Calu3 (cell line): ENCODE measurements at places on chromosomes 5 and 9. TPM values are rescaled to one million over a fixed set of nuclear protein-coding genes. Genes with fewer than 3 reads are reported as not detected.

Gene KCTD16
- total RNA-seq = 0.14 TPM in 1 of 2 replicates, not detected in the other

Gene C9
- not detected in 2 replicates for total RNA-seq

Gene IFNB1
- total RNA-seq = 0.42 and 0.61 TPM in 2 replicates

Gene CACFD1
- 15.1 and 19.9 TPM in 2 replicates for total RNA-seq

Gene CD72
- 0.38 and 0.73 TPM in 2 replicates for total RNA-seq

Gene SV2C
- total RNA-seq = 0.88 and 0.90 TPM in 2 replicates

Gene SLC46A2
- not detected in 2 replicates for total RNA-seq

GRCh38 chr9:96057155-96057554, 181.7 kb downstream of the ERCC6L2 start:
- H3K4me1 ChIP-seq = no peaks in the 10 kb centered on the region
- H3K27ac ChIP-seq = no peak overlapping the region
- H3K27me3 ChIP-seq = peaks cover 80% of the 10 kb centered on the region

DNA sequence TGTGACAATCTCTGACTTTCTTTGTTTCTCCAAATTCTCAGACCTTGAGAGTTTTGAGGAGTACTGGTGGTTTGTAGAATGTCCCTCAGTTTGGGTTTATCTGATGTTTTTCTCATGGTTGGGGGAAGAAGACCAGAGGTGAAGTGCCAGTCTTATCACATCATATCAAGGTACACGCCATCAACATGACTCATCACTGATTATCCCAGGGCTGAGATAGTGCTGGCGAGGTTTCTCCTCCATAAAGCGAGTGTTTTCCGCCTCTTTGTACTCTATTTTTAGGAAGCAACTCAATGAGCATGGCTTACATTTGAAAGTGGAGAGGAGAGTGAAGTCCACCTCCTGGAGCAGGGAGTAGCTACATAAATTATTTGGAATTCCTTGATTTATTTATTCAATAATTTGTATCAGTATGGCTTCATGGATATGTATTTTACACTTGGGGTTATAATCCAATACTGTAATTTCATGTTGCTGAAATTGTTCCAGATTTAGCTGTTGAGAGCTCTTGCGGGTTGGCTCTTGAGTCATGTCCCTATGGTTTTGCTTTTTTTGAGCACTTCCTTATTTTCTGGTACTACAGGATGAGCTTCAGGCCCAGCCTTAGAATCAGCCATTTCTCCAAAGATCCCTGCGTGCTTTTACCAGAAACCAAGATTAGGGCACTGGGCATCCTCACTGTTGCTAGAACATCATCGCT, 23.9 kb downstream of the DCANP1 start:
- H3K27me3 ChIP-seq = peaks cover 35% of the 10 kb centered on the region
- H3K4me3 ChIP-seq = no peak overlapping the region
- H3K36me3 ChIP-seq = no peaks in the 10 kb centered on the region
- no peak overlapping the region for H3K27ac ChIP-seq
- DNase-seq = no peak
- H3K4me1 ChIP-seq = no peaks in the 10 kb centered on the region

- no peaks in the 10 kb centered on the region for H3K4me1 ChIP-seq
- no peak overlapping the region for H3K27ac ChIP-seq
- H3K36me3 ChIP-seq = no peaks in the 10 kb centered on the region
- no peak for DNase-seq
These were observed 9.8 kb downstream of the CEL start for GRCh38 chr9:133071484-133072150.

DNA sequence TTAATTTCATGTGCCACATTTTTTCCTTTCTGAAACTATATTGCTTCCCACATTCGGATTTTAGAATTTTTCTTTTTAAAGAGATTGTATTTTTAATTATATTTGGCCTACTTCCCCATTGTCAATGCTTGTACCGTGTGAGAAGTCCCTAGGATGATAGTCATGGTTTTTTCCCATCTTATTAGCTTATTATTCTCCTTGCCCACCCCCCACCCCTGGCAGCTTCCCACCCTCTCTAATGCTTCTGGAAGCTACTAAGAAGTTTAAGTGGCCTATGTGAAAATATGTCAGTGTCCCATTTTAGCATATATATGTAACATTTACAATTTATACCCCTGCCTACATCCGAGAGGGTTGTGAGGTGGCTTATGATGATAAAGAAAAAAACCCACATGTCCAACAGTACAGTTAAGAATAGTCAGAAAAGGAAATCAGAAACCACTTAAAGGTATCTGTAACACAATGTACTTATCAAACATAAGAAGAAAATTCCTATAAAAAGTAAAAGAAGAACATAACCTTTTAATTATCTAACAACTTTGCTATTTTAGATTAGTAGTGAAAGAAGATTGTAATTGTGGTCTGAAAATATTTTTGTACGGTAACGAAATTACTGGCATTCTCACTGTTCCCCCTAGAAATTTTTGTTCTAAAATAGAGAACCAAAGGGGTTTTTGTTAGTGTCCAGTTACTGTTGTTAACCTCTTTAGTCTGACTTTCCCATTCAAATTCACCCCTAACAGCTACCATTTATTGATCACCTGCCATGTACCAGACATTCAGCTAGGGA, 62.1 kb downstream of the SLC44A1 start:
- peaks cover 6% of the 10 kb centered on the region for H3K36me3 ChIP-seq
- no peak overlapping the region for H3K27ac ChIP-seq
- H3K4me3 ChIP-seq = no peak overlapping the region
- no peaks in the 10 kb centered on the region for H3K27me3 ChIP-seq
- H3K4me1 ChIP-seq = peaks cover 10% of the 10 kb centered on the region

DNA sequence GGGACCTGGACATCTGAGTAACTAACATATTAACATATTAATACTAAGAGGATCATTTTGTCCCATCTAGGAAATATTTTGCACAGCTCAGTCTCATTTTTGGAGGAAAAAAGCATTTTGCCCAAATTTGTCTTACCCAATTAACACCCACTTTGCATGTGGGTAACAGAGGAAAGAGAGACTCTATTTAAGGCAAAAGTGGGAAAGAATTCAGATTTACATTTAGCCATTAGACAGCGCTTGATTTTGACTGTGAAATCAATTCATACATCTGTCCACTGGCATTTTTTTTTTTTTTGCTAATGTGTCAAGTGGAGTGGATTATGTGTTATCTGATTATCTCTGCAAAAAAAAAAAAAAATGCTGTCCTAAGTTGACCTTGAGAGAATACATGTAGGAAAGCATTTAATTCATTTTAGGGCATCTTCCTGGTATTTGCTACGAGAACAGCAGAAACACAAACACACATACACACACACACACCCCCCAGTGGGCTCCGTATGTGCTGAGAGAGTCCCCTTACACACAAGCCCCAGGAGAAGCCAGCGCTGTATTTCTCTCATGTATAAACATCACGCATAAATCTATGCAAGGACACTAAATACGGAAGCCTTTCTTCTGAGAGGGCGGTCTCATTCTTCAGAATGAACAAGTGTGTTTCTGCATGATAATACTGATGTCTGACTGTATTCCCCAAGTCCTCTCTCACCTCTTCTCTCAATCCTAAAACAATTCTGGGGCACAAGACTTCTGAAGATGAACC, 202.0 kb upstream of the KLF9 start:
- H3K27ac ChIP-seq = no peak overlapping the region
- H3K27me3 ChIP-seq = no peaks in the 10 kb centered on the region
- H3K36me3 ChIP-seq = no peaks in the 10 kb centered on the region
- no peak overlapping the region for H3K4me3 ChIP-seq
- DNase-seq = no peak
- H3K4me1 ChIP-seq = no peaks in the 10 kb centered on the region

DNA sequence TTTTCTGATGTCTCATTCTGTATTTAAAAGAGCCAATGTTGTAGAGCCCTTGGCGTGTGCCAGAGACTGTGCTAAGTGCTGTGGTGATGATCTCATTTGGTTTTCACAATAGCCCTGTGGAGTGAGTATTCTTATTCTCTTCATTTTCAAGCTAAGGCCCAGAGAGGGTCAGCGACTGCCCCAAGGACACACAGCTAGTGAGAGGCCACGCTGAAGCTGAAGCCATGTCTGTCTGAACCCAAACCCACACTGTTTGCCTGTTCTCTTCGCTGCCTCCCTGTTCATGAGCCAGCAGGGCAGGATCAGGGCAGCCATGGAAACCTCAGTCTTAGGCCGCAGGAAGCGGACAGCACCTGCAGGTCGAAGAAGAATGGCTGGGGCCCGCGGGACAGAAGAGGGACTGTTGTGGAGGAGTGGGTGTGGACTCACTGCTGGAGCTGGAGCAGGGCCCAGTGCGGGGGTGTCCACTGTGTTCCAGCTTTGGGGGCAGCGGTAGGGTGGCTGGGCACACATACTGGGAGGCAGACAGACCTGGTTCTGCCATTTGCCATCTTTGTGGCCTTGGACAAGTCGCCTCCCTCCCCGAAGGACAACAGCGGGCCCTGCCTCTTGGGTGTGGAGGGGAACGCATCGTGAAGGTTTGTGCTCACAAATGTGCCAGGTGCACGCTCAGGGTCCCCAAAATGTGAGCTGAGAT, 257.9 kb upstream of the MVB12B start:
- no peak overlapping the region for H3K4me3 ChIP-seq
- H3K27me3 ChIP-seq = peaks cover 65% of the 10 kb centered on the region
- no peaks in the 10 kb centered on the region for H3K4me1 ChIP-seq
- no peak for DNase-seq
- H3K27ac ChIP-seq = no peak overlapping the region

DNA sequence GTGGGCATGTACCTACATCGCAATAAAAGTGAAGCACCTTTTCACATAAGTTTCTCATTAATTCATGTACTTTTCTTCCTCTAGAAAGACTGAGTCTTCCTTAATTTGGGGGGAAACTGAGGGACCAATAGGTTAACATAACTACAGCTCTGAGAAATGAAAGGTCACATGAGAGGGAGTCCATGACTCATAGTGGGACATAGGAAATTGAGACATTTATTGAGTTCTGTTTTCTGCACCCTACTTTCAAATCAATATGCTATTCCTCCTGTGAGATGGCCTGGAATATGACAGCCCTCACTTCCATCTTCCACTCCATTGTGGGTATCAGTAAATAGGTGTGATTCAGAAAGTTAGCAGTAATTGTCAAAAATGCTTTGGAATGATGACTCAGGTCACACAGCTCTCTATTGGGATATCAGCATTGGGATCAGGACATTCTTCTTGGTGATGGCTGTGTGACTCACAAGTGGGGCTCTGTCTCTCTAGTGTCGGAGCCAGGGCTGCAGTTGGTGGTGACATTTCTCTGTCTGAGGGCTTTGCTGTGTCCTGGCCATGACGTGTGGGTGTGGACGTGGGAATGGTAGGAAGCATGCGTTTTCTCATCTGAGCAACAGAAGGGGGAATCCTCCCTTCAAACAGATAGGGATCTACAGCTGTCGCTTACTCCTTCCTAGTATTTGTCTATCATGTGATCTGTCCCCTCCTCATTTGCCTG, 125.0 kb downstream of the TRIO start:
- H3K27ac ChIP-seq = peak overlapping the region; percentile 83
- H3K36me3 ChIP-seq = peaks cover 19% of the 10 kb centered on the region
- peaks cover 72% of the 10 kb centered on the region for H3K4me1 ChIP-seq

GRCh38 chr5:22577006-22577405, 276.1 kb downstream of the CDH12 start:
- no peaks in the 10 kb centered on the region for H3K27me3 ChIP-seq
- H3K4me3 ChIP-seq = no peak overlapping the region
- H3K36me3 ChIP-seq = no peaks in the 10 kb centered on the region
- no peak for DNase-seq
- H3K27ac ChIP-seq = no peak overlapping the region
- no peaks in the 10 kb centered on the region for H3K4me1 ChIP-seq

GRCh38 chr9:128995791-128996190, 32.3 kb downstream of the SH3GLB2 start:
- no peaks in the 10 kb centered on the region for H3K4me1 ChIP-seq
- H3K36me3 ChIP-seq = peaks cover 43% of the 10 kb centered on the region
- no peaks in the 10 kb centered on the region for H3K27me3 ChIP-seq
- H3K4me3 ChIP-seq = no peak overlapping the region
- no peak for DNase-seq
- no peak overlapping the region for H3K27ac ChIP-seq

- H3K27ac ChIP-seq = peak overlapping the region; percentile 63
- peaks cover 24% of the 10 kb centered on the region for H3K4me1 ChIP-seq
- H3K4me3 ChIP-seq = peak overlapping the region; percentile 74
- DNase-seq = no peak
These were observed 768 bp downstream of the YTHDC2 start for GRCh38 chr5:113514289-113514635.

- H3K4me3 ChIP-seq = no peak overlapping the region
- no peak for DNase-seq
- H3K4me1 ChIP-seq = no peaks in the 10 kb centered on the region
- H3K27ac ChIP-seq = no peak overlapping the region
- peaks cover 90% of the 10 kb centered on the region for H3K27me3 ChIP-seq
These were observed 229.0 kb upstream of the PANK3 start for GRCh38 chr5:168808051-168808616.

- H3K36me3 ChIP-seq = peaks cover 49% of the 10 kb centered on the region
- H3K4me1 ChIP-seq = peaks cover 41% of the 10 kb centered on the region
- DNase-seq = peak; percentile 91
- H3K27ac ChIP-seq = peak within 1 kb of the TSS; percentile 98
- H3K4me3 ChIP-seq = peak within 1 kb of the TSS; percentile 91
These were observed at the start of gene CEP72 for GRCh38 chr5:611731-612486. CEP72 (plus strand) TSS chr5:612340; CDS start chr5:612362, 22 bp downstream.

GRCh38 chr5:142872217-142872616, 102.0 kb downstream of the ARHGAP26 start:
- peaks cover 93% of the 10 kb centered on the region for H3K4me1 ChIP-seq
- H3K27me3 ChIP-seq = no peaks in the 10 kb centered on the region
- no peak for DNase-seq
- H3K4me3 ChIP-seq = peak overlapping the region; percentile 36

- H3K27ac ChIP-seq = peak overlapping the region; percentile 60
- no peaks in the 10 kb centered on the region for H3K36me3 ChIP-seq
- H3K4me1 ChIP-seq = peaks cover 28% of the 10 kb centered on the region
- H3K4me3 ChIP-seq = no peak overlapping the region
- no peak for DNase-seq
- no peaks in the 10 kb centered on the region for H3K27me3 ChIP-seq
These were observed 198.1 kb upstream of the EFNA5 start for GRCh38 chr5:107868650-107869409.

GRCh38 chr5:181204826-181205760, at the start of gene TRIM7:
TRIM7 (minus strand) TSS chr5:181205196; CDS start chr5:181205110, 86 bp downstream.
- H3K4me1 ChIP-seq = peaks cover 49% of the 10 kb centered on the region
- H3K27ac ChIP-seq = peak within 1 kb of the TSS; percentile 97
- peak within 1 kb of the TSS; percentile 75 for H3K4me3 ChIP-seq
- H3K27me3 ChIP-seq = peaks cover 53% of the 10 kb centered on the region

DNA sequence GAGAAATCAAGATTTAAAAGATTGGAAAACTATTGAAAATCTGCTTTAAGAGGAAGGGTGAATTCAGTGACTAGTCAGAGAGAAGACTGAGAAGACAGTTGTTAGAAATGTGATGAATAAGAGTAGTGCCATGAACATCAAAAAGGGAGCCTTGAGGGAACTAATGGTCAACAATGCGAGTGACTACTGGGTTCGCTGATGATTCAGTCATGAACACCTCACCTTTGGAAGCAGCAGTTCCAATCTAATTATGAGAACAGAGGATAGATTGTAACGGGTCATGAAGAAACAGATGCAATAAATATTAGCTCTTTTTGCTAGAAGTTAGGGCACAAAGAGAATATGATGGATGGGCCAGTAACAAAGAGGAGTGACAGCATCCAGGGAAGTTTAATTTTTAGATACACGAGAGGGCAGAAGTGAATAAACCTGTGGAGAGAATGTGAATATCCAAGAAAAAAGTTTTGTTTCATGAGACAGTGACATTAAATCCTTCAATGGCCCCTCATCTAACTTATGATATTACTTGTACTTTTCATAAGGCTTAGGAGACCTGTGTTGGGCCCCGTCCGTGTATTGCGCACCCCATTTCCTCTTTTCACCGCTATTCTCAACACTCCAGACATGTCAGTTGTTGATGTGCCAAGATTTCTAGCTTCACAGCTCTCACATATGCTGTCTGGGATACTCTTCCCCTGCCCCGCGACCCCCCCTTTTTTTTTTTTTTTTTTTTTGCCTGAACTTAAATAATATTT, 23.5 kb upstream of the IFNE start:
- H3K27me3 ChIP-seq = no peaks in the 10 kb centered on the region
- no peak overlapping the region for H3K4me3 ChIP-seq
- no peaks in the 10 kb centered on the region for H3K4me1 ChIP-seq
- H3K27ac ChIP-seq = no peak overlapping the region
- peaks cover 22% of the 10 kb centered on the region for H3K36me3 ChIP-seq
- no peak for DNase-seq
